DMS53 (cell line): ENCODE measurements at places on chromosomes 3 and 15.
A peak's percentile ranks its signal among the peaks of the same experiment; 100 is the strongest.

DNA sequence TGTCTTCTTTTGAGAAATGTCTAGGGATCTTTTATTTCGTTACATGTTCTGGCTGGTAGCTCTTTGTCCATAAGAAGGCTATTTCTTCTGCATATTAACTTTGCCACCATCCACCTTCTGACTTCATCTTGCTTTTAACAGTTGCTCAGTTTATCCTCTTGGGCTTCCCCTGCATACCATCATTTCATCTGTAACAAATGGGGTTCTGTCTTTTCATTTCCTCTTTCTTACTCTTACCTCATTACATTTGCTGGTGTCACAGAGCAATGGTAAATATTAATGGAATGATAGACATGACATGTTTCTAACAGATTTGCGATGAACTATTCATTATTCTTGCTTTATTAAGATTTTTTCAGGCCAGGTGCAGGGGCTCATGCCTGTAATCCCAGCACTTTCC lies 62.4 kb downstream of the GASK1A start:
- no peak for DNase-seq

DNA sequence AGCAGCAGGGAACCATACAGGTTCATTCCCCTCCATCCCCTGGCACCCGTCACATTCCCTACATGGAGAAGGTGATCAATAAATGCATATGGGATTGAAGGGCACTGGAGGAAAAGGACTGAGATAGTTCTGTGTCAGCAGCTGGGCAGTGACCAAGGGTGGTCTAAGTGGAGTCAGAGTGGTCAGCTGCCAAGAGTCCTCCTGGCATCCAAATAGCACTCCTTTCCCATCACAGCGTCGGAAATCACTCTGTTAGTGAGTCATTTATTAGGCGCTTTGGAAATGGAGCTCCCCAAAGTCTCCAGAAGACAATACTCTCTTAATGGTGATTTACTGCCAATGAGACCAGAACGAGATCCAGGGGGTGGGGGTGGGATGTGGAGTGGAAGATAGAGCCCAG lies 6.8 kb upstream of the TRH start:
- DNase-seq, result no peak

- DNase-seq, result no peak
These were observed 52.2 kb upstream of the IGF1R start for GRCh38 chr15:98596131-98596530.

DNA sequence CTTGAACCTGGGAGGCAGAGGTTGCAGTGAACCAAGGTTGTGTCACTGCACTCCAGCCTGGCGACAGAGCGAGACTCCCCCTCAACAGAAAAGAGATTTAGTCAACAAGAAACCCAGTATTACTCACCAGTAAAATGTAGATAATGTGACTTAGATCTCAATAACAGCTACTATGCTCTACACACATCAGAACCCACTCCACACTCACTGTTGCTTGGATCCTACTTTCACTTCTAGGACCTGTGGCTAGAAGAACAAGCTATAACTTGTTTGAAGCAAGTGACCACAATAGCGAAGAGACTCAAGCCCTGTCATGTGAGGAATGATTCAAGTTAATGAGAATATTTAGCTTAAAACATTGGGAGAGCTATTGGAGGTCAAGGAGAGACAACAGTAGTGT lies 100.7 kb downstream of the ANXA2 start:
- no peak for DNase-seq

DNA sequence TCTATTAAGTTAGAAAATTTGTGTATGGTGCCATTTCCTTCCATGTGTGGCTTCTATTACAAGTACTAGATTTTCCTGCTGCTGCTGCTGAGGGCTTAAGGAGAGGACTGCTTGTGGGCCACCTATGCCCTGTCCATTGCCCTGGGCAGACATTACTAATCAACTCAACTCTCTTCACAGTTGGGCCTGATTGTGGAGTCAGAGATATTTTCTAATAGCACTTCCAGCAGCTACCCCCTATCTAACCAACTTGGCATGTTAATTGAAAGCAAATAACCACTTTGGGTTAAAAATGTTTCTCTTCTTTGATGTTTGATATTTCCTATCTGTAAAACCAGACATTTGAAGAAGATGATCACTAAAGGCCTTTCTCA lies 242.0 kb downstream of the EDEM1 start:
- DNase-seq, result no peak

DNA sequence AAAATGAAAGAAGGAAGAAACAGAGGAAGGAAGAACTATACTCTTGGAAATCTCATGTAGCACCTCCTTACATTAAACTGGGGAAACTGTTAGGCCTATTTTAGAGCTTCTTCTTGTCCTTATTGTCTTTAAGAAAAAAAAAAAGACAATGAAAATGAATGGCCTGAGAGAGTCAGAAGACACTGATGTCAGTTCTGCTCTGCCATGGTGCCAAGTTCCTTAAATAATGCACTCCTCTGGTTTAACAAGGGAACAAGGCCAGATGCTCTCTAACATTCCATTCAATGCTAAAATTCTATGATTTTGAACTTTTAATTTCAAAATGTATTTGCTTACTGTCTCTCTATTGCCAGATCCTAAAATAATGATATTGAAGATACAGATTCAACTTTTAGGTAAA lies 4.4 kb upstream of the MBNL1 start:
- DNase-seq, result no peak

DNA sequence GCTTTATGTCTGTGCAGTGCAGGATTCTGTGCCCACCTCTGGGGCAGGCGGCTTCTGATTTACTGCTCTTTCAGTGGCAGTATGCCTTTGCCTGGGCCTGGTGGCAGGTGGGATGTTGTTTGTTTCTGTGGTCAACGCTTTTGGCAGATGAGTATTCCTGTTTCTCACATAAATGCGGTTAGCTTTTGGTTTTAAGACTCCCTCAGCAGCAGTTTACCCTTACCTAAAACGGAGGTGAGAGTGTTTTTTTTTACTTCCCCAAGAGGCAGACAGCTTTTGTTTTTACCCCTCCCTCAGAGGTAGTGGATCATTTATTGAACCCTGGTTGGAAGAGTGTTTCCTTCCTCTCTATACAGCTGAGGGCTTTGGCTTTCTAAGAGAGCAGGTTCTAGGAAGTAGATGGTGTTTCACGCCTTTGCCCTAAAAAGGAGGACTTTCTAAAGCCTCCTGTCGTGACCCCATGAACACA lies 134.1 kb upstream of the PLSCR5 start:
- DNase-seq, result no peak

- DNase-seq, result peak; percentile 1
These were observed 134.9 kb upstream of the ZBTB20 start for GRCh38 chr3:115281697-115282675.

DNA sequence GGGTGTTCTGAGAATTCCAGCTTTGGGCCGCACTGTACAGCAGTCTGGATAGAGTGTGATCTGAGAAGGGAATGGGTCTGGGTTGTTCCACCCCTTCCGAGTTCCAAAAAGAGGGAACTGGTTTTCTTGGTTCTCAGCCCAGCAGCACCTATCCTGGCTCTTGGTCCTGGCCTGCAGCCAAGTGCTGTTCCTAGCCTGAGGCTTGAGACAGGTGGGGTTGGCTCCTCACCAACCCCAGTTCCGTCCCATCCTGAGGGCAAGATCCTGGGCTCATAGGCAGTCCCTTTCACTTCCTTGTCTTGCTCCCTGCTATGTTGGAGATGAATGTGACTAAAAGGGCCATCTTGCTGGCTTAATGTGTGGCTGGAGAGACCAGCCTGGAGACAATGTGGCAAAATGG lies 15.2 kb downstream of the IVD start:
- peak; percentile 24 for DNase-seq

GRCh38 chr15:90412356-90413194 lies 24.5 kb downstream of the IQGAP1 start:
- DNase-seq, result peak; percentile 90

GRCh38 chr3:10437272-10437994 lies 68.0 kb downstream of the ATP2B2 start:
- DNase-seq, result peak; percentile 5

GRCh38 chr3:125684199-125684598 lies 88.9 kb upstream of the OSBPL11 start:
- peak; percentile 44 for DNase-seq

DNA sequence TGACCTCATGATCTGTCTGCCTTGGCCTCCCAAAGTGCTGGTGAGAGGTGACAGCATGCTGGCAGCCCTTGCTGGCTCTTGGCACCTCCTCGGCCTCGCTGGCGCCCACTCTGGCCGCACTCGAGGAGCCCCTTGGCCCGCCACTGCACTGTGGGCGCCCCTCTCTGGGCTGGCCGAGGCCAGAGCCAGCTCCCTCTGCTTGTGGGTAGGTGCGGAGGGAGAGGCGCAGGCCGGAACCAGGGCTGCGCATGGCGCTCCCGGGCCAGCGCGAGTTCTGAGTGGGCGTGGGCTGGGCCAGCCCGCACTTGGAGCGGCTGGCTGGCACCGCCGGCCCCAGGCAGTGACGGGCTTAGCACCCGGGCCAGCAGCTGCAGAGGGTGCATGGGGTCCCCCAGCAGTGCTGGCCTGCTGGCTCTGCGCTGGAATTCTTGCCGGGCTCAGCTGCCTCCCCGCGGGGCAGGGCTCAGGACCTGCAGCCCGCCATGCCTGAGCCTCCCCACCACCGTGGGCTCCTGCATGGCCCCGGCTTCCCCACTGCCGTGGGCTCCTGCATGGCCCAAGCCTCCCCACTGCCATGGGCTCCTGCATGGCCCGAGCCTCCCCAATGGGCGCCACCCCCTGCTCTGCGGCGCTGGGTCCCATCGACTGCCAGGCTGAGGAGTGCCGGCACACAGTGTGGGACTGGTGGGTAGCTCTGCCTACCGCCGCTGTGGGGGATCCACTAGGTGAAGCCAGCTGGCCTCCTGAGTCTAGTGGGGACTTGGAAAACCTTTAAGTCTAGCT lies 76.4 kb upstream of the OSBPL11 start:
- DNase-seq, result no peak

DNA sequence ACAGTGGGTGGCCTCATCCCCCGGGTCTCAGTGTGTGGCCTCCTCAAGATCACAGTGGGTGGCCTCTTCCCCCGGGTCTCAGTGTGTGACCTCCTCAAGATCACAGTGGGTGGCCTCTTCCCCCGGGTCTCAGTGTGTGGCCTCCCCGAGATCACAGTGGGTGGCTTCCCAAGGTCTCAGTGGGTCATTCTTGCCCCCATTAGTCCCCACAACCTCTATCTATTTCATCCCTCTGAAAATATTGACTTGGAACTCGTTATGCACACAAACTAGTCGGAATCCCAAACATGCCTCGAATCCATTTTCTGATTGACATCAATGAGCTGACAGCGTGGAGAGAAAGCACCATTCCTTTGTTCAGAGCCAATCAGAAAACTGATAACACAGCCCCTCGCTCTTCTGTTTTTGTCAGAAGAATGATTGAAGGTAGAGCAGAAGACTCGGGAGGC lies 10.8 kb upstream of the SSUH2 start:
- no peak for DNase-seq

DNA sequence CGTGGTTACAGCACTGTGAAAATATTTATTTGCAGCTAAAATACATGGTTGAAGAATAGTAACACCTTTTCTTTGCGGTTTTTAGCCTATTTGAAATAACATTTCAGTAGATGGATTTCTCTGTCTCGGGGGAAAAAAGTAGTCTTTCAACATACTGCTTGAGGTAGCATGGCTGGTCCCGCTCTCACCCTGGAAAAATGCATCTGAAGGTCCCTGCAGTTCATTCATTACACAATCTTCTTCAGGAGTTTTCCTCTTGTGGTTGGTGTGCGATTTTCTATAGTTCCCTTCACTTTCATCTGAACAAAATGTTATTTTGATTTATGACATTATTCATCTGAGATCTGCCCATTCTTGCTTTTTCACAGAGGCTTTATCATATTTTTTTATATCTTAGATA lies 75.9 kb downstream of the STRIT1 start:
- no peak for DNase-seq

DNA sequence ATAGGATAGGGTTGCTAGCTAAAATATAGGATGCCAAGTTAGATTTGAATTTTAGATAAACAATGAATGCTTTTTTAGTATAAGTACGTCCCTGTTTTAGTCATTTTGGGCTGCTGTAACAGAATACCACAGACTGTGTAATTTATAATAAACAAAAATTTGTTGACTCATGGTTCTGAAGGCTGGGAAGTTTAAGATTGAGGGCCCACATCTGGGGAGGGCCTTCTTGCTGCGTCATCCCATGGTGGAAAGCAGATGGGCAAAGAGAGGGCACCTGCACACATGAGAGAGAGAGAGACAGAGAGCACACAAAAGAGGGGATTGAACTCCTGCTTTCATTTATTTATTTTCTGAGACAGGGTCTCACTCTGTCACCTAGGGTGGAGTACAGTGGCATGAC lies 246.5 kb downstream of the EPHB1 start:
- DNase-seq, result no peak

GRCh38 chr3:50068134-50068533 lies 20.6 kb upstream of the RBM5 start:
- no peak for DNase-seq

DNA sequence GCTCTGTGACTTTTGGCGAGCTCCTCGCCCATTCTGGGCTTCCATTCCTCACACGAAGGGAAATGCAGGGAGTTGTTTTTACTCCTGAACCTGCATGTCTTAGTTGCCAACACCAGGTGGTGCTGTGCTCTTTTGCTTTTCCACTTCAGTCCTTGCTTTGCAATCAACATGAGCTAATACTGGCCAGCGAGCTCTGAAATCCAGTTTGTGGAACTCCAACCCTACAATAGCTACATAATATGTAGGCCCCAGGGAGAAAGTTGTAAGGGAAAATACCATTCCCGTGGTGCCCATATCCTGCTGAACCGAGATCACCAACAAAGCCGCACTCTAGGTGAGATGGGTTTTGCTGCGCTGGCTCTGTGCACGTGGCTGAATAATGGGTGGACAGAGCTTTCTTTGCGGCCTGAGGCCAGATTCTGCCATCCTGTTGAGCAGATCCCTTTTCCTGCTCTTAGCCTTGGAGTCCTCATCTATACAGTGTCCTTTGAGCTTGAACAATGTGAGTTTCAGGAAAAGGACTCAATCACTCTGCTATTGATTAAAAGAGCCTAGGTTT lies 25.0 kb downstream of the LSM3 start:
- DNase-seq, result peak; percentile 62

GRCh38 chr3:168121184-168122017 lies 25.7 kb upstream of the GOLIM4 start:
- DNase-seq, result no peak
